Aorta (tissue), 5 donors: ENCODE measurements at places on chromosomes 11 and 22. TPM values are rescaled to one million over a fixed set of nuclear protein-coding genes. Genes with fewer than 3 reads are reported as not detected.

- H3K4me3 ChIP-seq: no peak overlapping the region
- H3K27ac ChIP-seq: no peak overlapping the region
- no peak for DNase-seq
- H3K4me1 ChIP-seq: no peaks in the 10 kb centered on the region
These were observed 22.7 kb upstream of the OPCML start for GRCh38 chr11:133555034-133555433.

GRCh38 chr22:23117275-23117674, 24.5 kb downstream of the RSPH14 start:
- no peak for DNase-seq
- H3K36me3 ChIP-seq: no peaks in the 10 kb centered on the region

- no peak overlapping the region for H3K27ac ChIP-seq
- H3K27me3 ChIP-seq: no peaks in the 10 kb centered on the region
- no peak overlapping the region for H3K4me3 ChIP-seq
- DNase-seq: no peak
- H3K4me1 ChIP-seq: no peaks in the 10 kb centered on the region
These were observed 33.0 kb upstream of the NUP160 start for GRCh38 chr11:47881145-47881544.

DNA sequence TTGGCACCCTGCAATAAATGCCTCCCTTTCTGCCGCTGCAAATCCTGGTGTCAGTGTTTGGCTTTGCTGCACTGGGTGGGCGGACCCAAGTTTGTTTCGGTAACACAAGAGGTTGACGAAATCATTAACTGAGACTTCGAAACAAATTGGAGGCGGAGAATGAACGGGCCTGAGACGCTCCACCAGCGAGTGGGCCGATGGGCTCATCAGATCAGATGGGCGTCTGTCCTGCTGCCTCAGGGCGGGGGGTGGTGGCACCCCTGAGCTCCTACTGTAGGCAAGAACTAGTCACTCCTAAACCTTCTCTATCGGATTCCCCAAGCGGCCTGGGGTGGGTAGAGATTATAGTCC, 918 bp upstream of the CAPN5 start:
- H3K36me3 ChIP-seq: no peaks in the 10 kb centered on the region
- DNase-seq: no peak
- H3K27ac ChIP-seq: no peak overlapping the region
- peak overlapping the region; percentile 48 for H3K4me3 ChIP-seq

DNA sequence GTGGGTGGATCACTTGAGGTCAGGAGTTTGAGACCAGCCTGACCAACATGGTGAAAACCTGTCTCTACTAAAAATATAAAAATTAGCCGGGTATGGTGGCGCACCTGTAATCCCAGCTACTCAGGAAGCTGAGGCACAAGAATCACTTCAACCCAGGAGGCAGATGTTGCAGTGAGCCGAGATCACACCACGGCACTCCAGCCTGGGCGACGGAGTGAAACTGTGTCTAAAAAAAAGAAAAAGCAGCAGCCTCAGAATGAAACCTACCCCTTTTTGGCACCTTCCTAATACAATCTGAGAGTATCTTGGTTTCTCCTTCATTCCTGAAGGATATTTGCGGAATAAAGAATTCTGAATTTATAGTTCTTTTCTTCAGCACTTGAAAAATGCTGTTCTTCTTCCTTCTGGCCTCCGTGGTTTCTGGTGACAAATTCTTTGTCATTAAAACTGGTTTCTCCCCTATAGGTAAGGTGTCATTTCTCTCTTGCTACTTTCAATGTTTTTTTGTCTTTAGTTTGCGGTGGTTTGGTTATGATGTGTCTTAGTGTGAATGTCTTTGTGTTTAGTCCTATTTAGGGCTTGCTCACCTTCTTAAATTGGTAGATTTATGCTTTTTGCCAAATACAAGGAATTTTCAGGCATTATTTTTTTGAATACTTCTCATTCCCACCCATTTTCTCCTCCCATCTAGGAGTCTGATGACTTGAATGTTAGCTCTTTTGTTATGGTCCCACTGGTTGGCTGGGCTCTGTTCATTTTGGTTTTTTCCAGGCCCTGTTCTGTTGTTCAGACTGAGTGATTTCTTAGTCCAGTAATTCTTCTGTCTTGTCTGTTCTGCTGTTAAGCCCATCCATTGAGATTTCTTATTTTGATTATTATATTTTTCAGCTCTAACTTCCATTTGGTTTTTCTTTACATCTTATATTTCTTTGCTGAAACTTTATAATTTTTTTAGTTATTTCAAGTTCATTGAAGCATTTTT, 15.4 kb downstream of the ASRGL1 start:
- no peak for DNase-seq
- H3K27me3 ChIP-seq: no peaks in the 10 kb centered on the region
- H3K36me3 ChIP-seq: no peaks in the 10 kb centered on the region
- no peaks in the 10 kb centered on the region for H3K4me1 ChIP-seq

DNA sequence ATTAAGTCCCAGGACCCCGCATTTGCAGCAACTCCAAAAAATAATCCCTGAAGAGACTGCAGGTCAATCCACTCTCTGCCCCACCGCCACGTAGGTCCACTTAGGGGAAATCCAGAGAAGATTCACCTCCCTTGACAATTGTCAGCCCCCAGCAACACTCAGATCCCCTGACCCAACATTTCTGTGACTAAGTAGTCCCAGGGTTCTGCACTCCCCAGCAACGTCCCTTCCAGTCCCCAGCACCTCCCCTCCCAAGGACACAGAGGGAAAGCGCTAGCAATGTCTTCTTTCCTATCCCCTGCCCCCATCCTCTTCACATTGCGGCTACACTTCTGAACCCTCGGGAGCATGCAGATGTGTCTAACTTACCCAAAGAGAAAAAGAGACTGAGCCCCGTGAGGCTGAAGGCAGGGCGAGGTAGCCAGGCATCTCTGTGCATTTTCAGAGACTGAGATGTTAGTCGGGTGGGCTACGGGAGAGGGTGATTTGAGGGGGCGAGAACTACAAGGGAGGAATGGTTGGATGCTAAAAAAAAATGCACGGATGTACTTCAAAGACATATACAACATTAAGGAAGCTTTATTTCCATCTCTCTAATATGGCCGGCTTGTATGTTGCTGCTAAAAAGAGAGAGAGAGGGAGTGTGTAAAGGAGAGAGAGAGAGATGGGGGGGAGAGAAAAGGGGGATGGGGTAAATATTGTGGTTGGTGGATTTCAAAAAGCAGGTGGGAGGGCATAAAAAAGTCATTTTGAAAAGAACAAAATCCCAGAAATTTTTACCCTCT, at the start of gene SCN2B:
Gene SCN2B (minus strand): TSS at position 647 of the 785 bp plus-strand sequence. CDS start 208 bp downstream, at position 439.
- H3K27ac ChIP-seq: no peak within 1 kb of the TSS
- no peaks in the 10 kb centered on the region for H3K36me3 ChIP-seq
- H3K4me3 ChIP-seq: no peak within 1 kb of the TSS
- no peaks in the 10 kb centered on the region for H3K27me3 ChIP-seq

GRCh38 chr11:12569499-12570425, 104.5 kb upstream of the TEAD1 start:
- H3K27me3 ChIP-seq: no peaks in the 10 kb centered on the region
- H3K4me3 ChIP-seq: no peak overlapping the region
- no peak for DNase-seq
- H3K36me3 ChIP-seq: no peaks in the 10 kb centered on the region
- H3K4me1 ChIP-seq: no peaks in the 10 kb centered on the region

DNA sequence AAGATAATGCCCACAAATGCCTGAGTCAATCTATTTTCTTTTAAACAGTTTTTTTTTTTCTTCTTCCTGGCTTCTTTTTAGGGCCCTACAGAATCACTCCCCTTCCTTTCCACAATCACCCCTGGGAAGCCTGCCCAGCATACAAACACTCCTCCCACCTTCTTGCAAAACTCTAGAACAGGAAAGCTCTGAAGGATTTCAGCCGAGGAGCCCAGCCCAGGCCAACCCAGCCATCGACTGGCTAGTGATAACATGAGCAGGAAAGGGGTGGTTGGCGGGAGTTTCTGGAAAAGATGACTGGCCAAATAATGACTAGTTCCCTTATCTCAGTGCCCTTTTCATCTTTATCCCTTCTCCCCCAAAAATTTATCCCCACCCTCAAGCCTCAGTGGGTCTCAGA, 68.2 kb downstream of the USP35 start:
- peak; percentile 93 for DNase-seq
- no peak overlapping the region for H3K4me3 ChIP-seq
- no peaks in the 10 kb centered on the region for H3K36me3 ChIP-seq
- peak overlapping the region; percentile 37 for H3K27ac ChIP-seq

DNA sequence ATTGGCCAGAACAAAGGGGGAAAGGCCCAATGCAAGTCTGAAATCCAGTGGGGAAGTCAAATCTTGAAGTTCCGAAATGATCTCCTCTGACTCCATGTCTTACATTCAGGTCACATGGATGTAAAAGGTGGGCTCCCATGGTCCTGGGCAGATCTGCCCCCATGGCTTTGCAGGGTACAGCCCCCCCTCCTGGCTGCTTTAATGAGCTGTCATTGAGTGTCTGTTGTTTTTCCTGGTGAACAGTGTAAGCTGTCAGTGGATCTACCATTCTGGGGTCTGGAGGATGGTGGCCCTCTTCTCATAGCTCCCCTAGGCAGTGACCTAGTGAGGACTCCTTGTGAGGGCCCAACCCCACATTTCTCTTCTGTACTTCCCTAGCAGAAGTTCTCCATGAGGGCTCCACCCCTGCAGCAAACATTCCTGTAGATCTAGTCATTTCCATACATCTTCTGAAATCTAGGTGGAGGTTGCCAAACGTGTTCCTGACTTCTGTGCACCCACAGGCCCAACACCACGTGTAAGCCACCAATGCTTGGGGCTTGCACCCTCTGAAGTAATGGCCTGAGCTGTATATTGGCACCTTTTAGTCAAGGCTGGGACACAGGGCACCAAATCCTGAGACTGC, 9.3 kb downstream of the CARD18 start:
- no peak overlapping the region for H3K27ac ChIP-seq
- no peaks in the 10 kb centered on the region for H3K4me1 ChIP-seq
- DNase-seq: no peak
- no peaks in the 10 kb centered on the region for H3K27me3 ChIP-seq
- H3K4me3 ChIP-seq: no peak overlapping the region

DNA sequence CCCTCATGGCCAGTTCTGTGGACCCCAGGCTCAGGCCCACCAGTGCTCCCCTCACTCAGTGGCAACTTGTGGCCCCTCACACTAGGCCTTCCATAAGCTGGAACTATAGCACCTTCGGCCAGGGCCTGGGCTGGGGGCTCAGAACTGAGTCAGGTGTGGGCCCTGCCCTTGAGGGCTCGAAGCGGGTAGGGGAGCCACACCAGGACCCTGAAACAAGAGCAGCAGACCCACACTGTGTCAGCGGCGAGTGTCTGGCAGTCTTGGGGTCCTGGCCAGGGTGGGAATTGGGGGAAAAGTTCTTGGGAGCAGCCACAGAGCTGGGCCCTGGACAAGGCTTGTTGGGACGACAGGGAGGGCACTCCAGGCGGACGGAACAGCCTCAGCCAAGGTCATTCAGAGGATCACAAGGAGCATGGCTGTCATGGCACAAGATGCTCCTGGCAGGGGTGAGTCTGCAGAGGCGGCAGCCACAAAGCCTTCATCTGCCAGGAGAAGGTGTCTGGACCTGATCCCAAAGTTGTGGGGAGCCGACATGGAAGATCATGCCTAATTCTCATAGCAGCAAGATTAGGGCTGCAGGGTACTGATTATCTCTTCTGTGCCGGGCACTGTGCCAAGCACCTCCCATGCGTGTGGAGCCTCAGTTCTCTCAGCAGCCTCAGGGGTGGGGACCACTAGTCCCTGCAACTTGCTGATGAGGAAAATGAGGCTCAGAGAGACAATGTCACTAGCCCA, 50.7 kb downstream of the SHISAL1 start:
- H3K4me1 ChIP-seq: no peaks in the 10 kb centered on the region
- peak; percentile 49 for DNase-seq
- H3K36me3 ChIP-seq: no peaks in the 10 kb centered on the region
- H3K4me3 ChIP-seq: no peak overlapping the region
- H3K27ac ChIP-seq: no peak overlapping the region
- no peaks in the 10 kb centered on the region for H3K27me3 ChIP-seq

DNA sequence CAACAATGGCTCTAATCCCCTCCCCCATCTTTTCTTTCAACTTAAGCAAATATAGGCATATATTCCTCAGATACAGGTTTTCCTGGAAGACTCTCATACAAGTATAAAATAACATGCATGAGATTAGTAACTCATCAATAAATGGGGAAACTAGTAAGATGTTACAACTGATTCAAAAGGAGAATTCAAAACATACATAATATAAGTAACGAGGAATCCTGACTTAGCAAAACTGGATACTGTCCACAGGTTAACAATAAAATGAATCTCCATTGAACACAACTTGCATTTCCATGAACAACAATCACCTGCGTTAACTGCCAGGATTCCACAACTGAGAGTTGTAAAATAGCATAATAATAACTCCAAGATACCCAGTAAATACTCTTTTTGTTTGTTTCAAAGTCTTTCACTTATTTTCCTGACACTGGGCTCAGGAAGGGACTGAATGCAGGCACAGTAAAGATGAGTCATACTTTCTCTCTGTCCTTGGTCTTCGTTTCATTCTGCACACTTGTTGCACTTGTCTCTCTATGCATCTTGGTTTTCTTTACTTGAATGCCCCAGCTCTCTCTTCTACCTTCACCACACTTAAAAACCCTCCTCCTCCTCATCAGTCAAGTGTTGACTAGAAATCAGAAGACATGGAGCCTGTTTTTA, 8.1 kb downstream of the APIP start:
- peaks cover 4% of the 10 kb centered on the region for H3K36me3 ChIP-seq
- H3K4me3 ChIP-seq: no peak overlapping the region
- DNase-seq: no peak
- no peaks in the 10 kb centered on the region for H3K27me3 ChIP-seq
- H3K4me1 ChIP-seq: peaks cover 5% of the 10 kb centered on the region
- no peak overlapping the region for H3K27ac ChIP-seq

DNA sequence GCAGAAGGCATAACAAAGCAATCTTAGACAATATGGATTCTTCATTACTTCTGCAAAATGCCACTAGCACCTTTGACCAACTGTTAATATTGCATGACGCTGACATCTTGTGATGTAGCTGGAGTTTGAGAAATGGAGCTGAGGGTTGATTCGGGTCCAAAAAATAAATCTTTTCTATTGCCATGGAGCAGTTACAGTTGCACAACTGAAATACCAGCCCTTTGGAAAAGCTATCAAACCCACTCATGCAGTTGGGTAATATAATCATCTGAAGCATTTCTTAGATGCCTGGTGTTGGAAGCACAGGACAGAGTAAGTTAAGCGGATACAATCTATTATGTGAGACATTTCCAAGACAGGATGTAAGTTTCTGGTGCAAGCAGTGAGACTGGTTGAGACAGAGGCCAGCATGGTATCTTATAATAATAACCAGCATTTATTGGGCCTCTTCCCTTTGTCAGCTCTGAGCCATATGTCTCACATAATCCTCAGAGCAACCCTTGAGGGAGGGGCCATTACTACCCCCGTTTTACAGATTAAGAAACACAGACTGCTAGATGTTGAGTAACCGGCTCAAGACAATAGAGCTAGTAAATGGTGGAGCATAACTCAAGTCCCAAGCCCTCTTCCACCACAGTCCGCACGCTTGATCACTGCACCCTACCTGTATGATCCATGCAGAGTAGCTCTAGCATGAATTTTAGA, 74.9 kb upstream of the CAPRIN1 start:
- no peaks in the 10 kb centered on the region for H3K4me1 ChIP-seq
- no peak for DNase-seq
- no peaks in the 10 kb centered on the region for H3K27me3 ChIP-seq

Gene RFPL1
- not detected for total RNA-seq

Gene OR51B5
- 0.71 TPM for total RNA-seq

Gene OMP
- not detected for total RNA-seq

Gene FOLH1
- total RNA-seq: 1.6 TPM

Gene GGTLC3
- total RNA-seq: not detected

Gene EPS8L2
- total RNA-seq: 41.0 TPM

Gene USH1C
- total RNA-seq: not detected
